Activated naive CD8-positive, alpha-beta T cell treated with anti-CD3 and anti-CD28 coated beads, Interleukin-2, amount 10 ng/mL, durations not matched to agents 7 days and 5 days (primary cell): ENCODE measurements at places on chromosomes 5 and 9.
A peak's percentile ranks its signal among the peaks of the same experiment; 100 is the strongest.

GRCh38 chr9:95870352-95870751 lies 5.1 kb upstream of the ERCC6L2 start:
- no peak for DNase-seq

DNA sequence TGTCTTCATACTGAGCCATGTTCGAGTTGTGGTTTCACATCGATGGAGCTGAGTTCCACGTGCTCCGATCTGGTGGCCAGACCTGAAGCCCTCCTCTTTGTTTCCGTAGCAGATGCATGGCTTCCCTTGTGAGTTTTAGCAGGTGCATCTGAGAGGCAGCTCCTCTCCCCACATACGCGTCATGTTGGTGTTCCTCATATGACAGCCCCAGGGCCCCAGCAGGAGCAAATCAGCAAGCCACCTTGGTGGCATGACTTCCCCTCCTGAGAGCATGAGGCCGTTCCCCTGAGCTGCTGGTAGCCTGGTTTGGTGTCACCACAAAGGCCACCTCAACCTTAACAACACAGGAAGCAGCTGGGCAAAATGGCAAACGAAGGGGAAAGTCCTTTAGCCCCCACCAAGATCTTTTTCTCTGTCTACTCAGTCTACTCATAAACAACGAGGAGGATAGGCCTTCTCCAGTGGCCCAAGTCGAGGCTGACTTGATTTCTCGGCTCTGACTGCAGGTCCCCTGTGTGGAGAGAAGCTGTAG lies 5.9 kb downstream of the CYFIP2 start:
- peak; percentile 82 for DNase-seq

DNA sequence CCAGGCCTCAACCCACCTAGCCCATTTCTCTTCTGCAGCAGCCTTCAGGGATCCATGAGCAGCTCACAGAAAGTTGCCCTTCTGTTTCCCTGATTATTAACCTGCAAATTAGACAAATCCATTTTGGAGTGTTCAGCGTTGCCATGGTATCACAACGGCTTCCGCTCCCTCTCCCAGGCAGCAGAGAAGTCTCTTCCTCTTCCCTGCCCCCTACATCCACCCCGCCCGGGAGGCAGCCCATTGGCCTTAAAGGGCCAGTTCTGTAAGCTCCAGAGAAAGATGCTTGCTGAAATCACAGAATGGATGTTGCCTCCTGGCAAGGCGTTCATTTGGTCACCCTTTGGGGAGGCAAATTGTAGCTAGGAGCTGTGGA lies 47.7 kb upstream of the BOD1 start:
- DNase-seq: no peak

- peak; percentile 26 for DNase-seq
Measured at GRCh38 chr5:101678481-101679193, 617.4 kb downstream of the SLCO4C1 start.

DNA sequence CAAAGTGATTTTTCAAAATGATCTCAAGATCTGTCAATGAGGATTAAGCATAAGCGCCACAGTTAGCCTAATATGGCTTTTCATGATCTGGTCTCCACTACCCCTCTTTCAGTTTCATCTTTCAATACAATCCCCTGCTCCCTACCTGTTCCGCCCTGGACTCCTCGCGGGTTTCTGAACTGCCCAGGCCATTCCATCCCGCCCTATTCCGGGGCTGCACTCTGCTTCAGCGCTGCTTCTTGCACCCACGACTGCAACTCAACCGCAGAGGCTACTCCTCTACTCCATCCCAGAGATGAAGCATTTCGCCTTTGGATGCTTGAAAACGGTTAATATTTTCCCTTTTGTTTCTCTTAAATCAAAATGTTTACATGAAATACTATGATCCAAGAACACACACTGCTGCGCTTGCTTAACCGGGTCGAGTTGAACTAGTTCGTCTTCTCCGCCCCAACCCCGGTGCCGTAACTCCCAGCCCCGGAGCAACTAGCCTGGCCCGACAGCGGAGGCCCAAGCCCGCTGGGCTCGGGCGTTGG lies 716 bp upstream of the OTULIN start:
- no peak for DNase-seq

GRCh38 chr5:98307811-98308210 lies 465.7 kb upstream of the RGMB start:
- DNase-seq: no peak

DNA sequence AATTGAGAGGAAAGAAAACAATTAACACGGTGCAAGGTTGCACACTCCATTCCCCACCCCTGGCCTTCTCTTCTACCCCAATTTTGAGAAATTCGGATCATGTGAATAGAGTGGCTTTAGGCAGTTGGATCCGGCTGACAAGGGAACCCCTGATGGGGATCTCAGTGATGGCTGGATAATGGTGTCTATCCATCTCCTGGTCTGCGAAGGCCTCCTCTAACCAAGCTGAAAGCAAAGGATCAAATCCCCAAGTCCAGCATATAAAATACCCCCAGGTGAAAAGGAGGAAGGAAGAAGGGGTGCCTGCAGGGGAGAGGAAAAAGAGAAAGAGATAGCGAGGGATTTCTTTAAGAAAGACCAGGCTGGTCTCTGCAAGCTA lies 16.0 kb downstream of the NR2F1 start:
- DNase-seq: no peak

DNA sequence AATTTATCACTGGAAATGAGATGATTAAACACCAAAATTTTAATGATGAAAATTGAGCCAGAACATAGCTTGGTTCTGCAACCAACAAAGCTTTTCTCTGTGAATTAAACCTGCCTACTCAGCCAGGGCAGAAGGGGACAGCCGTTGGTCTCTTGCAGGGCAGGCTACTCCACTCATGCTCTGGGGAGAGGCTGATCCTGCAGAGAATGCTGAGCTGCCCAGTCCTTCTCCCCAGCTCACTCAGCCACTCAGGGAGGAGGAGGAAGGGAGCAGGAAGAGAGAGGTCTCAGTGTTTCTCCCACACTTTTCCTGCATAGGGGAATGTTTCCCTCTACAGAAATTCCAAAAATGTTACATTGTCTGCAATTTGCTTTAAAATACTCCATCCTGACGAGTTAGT lies 40.4 kb upstream of the HMHB1 start:
- DNase-seq: no peak

GRCh38 chr5:40976041-40976440 lies 66.7 kb downstream of the C7 start:
- DNase-seq: no peak

DNA sequence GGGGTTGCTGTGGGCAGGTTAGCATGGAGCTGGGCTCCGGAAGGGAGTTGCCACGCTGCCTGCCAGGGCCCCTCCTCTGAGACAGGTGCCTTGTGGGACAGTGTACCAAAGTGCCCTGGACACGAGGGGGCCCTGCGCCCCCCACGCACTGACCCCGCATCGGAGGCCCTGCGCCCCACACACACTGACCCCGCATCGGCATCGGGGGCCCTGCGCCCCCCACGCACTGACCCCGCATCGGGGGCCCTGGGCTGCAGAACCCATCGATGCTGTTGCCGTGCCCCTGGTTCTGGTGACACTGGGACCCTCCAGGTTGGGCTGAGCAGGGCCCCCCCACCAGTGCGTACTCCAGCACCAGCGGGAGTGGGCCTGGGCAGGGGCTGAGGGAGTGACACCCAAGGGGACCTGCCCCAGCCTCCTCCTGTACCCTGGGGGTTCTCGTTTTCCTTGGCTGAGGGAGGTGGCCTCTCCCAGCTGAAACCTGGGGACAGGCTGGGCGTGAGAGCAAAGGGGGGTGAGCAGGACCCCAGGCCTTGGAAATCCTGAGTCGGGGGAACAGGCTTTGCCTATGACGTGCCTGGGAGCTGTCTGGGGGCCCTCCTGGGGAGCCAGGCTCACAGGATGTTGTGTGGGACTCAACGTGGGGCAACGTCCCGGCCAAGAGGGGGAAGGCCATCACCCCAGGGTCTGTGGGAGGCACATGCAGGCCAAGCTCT lies 6.9 kb downstream of the SAPCD2 start:
- DNase-seq: no peak

DNA sequence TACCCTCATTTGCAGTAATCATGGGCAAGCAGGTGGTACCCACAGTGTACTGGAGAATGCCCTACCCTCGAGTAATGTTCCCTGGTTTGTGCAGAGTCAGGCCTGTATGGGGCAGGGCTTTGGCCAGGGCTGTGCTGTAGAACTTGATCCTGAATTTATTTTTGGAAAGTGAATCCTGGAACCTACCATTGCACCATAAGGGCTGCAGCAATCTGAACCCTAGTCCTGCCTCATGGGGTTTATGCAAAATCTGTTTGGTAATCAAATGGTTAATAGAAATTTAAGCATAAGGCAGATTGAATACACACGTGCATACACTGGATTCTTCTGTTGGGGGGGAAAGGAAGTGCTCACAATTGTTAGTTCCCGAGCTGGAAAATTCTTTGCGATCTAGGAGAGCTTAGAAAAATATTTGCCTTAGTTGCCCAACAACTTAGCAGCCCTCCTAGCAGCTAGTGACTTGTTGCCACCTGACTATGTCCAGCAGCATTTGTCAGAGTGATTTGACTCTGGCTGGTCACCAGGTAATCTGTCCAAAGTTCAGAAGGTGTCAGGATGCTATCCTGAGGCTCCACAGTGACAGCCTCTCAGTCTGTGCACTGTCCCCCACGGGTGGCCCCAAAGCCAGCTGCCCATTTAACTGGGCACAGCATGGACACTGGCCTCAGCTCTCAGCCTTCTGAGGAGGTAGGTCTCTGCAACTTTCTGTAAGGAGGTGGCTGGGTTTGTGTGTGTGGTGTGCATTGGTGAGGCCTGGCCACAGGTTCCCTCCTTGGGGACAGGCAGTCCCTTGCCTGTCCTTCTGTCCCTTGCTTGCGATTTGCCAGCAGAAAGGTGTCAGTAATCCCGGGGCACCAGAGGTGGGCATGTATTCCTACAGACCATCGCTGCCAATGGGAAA lies 8.3 kb downstream of the MVB12B start:
- no peak for DNase-seq

DNA sequence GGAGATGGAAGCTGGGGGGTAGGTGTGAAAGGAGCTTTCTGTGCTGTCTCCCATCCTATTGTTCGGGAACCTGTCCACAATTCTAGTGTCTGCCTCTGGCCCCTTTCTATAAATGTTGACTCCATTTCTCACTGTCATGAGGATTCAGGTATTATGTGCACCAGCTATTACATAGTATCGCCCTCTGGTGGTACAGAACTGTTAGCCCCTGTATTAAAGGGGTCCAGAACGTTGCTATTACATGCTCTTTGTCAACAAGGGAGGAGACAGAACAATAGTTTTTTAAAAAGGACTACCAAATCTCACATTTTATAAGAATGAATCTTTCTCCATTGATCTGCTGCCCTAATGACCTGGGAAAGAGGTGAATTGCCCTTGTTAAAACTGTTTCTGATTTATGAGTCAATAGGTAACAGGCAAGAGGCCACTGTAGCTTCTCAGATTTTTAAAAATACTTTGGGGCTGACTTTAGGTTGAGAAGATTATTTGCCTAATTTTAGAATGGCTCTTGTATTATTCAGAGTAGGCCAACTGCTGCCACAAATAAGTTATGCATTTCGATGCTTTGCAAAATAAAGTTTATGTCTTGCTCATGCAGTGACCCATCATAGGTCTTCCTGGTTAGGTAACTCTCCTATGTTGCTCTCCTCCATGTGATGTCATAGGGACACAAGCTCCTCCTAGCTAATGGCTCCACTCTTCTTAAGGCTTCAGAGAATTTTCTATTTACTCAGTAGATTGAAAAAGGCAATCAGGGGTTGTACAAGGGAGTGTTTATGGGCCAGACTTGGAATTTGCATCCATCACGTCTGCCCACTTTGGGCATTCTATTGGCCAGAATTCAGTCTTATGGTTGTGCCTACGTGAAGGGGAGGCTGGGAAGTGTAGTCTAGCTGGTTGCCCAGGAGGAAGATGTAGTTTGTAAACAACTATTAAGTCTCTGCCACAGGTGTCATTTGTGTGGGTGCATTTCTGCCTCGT lies 20.8 kb downstream of the DCANP1 start:
- DNase-seq: no peak

- DNase-seq: no peak
Measured at GRCh38 chr5:158560170-158560569, 539.5 kb downstream of the EBF1 start.

DNA sequence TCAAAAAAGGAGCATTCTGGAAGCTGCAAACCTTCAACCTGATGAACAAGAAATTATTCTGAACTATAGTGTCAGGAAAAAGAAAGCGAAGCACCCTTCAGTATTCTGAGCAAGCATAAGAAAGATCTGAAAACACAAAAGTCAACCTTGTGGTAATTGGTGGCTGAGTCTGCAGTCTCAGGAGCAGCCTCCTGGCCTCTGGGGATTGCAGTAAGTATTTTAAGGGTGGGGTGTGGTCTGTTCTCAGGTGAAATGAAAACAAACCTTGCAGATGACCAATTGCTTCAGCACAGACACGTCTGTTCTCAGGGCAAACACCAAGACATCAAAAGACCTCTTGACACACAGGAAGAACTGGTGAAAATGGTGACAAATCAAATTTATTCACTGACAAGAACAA lies 147.8 kb upstream of the RAPGEF1 start:
- no peak for DNase-seq

DNA sequence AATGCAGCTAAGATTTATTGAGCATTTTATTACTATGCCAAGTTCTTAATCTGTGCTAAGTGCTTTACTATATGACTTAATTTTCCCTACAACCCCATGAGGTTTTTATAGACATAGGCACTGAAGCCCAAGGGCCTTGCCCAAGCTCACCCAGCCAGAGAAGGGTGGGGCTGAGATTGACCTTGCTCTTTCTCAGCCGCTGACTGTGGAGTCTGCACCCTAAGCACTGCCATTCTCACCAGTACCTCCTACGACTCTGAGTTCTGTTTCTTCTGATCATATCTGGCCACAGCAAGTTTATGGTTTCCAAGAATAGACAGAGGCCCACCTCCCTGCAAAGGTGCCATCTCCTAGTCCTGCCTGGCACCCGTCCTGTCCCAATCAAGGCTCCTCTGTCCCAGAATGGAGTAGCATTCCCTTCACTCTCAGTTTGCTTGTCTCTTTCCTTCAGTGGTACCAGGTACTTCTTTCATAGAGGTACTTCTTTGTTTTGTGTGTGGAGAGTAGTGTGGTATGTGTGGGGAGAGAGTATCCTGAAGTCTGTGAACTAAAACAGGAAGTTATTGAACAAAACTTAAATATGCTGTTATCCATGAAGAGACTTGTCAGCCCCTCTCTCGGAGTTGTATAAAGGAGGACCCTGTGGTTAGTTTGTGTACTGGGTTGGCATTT lies 42.6 kb downstream of the CSF1R start:
- no peak for DNase-seq

- no peak for DNase-seq
Measured at GRCh38 chr5:106860398-106861044, 810.2 kb downstream of the EFNA5 start.

- DNase-seq: no peak
Measured at GRCh38 chr5:63935103-63935502, 27.1 kb downstream of the HTR1A start.

- DNase-seq: peak; percentile 18
Measured at GRCh38 chr5:1751864-1752822, 47.5 kb downstream of the MRPL36 start.
